ENCODE measurements at places on chromosomes 5 and 9.

DNA sequence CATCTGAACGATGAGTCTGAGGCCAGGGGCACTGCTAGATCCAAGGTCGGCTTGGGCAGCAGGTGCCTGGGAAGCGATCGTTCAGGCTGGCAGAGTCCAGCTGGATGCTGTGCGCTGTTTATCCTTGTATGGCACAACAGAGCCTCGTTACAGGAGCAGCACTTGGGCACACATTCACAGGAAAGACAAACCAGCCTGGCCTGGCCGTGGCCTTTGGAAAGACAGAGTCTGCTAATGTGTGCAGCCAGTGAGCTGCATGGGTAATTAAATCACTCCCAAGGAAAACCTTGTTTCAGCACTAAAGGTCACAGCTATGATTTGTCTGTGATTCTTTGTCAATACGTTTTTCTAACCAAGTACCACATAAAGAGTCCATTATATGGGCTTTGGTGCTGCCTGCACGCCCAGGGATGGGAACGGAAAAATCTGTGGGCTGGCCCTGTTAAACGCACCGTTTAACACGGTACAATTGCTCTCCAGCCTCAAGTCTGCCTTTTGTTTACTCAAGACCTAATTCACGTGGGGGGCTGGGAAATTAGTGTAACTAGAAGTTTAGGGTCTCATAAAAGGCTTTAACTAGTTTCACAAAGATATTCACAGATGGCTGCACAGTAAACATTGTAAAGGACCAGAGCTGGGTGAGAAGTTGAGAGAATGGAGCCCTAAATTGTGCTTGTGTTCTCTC, 509.3 kb downstream of the KDM4C start:
- DNase-seq, result no peak

GRCh38 chr9:93136011-93136440, 2.0 kb upstream of the NINJ1 start:
- no peak for DNase-seq

GRCh38 chr5:53429706-53430105, 50.7 kb upstream of the FST start:
- no peak for DNase-seq

GRCh38 chr9:92494856-92495255, 12.6 kb upstream of the ASPN start:
- DNase-seq, result no peak

GRCh38 chr5:39093352-39093751, 19.2 kb upstream of the RICTOR start:
- no peak for DNase-seq
